ENCODE measurements at places on chromosomes 11 and 22.

DNA sequence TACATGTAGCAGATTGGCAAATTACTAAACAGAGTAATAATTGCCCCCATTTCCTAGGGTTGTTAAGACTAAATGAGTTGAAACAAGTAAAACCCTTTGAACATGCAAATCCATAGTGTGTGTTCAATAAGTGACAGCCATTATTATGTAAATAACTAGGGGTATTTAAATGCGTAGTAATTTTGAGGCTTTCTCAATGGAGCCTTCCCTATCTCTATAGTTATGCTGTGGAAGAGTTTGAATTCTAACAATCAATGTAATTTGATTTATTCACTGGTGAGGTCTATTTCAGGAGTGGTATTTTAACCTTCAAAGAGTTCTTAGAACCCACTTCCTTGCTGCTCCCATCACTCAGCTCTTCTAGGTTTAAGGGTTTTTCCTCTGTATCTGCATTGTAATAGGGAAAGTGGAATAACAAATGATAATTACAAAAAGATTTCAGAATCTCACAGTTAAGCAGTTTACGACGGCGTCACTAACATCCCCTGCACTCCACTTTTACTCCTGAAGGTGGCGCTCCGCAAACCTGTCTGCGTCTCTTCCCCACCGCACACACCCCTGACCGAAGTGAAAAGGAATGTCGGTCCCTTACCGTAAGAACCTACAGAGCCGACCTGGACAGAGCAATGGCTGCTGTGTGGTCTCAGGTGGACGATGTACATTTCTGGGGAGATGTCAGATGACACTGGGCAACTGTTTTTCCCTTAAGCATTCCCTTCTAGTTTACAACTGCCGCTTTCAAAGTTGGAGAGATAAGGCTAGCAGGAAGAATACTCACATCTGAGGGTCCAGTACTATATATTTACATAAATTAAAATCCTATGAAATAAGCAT is 80.8 kb downstream of the ZC3H12C start:
- peak; percentile 84 for DNase-seq

GRCh38 chr11:30388957-30389356 is 66.1 kb downstream of the ARL14EP start:
- DNase-seq, result no peak

- DNase-seq, result no peak
These were observed 163.4 kb downstream of the ADAMTS15 start for GRCh38 chr11:130611791-130612251.

GRCh38 chr22:20014526-20015186 is 2.0 kb downstream of the ARVCF start:
- DNase-seq, result no peak

DNA sequence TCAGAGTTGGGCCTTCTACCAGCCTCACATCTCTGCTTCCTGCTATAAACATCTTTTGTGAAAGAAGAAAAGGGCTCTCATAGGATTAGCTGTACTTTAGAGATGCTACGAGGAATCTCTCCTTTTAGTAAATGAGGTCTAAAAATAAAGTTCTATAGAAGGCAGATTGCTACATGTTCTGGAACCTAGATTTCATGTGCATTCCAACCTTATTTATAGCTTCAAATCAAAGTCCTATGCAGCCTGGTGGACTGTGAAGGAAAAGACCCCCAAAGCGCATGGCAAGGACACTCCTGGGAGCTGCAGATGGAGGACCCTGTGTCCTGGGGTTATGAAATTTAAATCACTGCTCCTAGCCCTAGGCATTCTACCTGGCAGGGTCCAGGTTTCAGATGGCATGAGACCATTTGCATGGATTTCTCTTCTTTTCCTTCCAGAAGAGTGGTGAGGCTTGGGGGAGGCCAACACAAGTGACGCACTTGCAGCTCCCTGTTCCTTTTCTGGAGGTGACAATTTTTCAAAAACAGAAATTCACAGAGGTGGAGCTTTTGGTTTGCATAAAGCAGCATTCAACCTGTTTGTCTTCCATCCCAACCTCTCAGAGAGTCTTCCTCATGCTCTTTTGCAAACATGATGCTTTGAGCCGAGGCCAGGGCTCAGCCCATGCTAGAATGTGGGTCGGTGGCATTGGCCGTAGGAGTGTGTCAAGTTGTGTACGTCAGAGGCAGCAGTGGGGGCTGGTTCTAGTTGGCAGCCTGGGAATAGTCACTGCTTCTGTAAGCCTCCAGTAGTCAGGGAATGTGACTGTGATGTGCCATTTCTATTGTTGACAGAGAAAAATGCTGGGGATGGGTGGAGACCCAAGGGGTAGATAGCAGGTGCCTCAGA is 6.3 kb downstream of the CRY2 start:
- DNase-seq, result no peak

- DNase-seq, result no peak
These were observed 13.3 kb downstream of the ARHGAP1 start for GRCh38 chr11:46686886-46687795.

DNA sequence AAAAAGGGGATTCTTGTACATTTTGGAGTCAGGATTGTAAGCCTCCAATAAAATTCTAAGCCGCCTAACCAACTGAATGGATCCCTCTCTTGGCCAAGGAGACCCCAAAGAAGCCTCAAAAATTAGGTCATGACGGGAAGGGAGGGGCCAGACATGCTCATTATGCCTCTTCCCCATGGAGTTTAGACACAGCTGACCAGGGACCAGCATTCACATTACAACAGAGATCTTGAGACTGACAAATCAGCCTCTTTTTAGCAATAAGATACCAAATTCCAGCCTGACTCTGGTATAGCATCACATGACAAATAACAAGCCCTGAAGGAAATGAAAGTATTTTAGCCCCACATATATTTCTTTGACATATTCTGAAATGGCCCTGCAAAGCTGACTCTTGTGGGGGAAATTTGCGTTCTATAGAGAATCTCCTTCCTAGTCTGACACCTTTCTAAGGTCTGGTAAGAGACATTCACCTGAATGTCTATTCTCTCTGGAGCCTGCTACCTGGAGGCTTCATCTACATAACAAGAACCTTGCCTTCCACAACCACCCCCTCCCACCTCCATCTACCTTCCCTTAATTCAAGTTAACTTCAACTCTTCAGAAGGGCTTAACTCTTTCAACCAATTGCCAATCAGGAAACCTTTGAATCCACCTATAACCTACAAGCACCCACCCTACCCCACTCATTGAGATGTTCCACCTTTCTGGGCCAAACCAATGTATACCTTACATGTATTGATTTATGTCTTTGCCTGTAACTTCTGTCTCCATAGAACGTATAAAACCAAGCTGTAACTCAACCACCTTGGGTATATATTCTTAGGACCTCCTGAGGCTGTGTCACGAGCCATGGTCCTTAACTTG is 10.3 kb downstream of the GAL start:
- DNase-seq, result no peak

DNA sequence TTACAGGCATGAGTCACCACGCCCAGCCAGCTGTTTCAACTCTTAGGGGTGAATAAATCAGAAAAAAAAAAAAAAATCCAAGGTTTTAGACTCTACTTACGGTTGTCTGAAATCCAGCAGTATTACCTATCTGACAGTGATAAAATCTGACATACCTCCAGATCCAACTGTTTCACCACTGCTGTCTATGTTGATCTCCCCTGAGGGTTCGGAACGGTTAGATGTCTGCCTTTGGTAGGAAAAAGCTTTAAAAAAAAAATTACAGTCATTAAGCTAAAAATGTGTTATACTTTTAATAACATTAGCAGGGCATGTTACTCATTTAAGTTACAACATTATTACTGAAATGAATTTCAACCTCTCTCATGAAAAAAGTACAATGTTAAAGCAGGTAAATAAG is 21.1 kb downstream of the NCAPD3 start:
- no peak for DNase-seq

DNA sequence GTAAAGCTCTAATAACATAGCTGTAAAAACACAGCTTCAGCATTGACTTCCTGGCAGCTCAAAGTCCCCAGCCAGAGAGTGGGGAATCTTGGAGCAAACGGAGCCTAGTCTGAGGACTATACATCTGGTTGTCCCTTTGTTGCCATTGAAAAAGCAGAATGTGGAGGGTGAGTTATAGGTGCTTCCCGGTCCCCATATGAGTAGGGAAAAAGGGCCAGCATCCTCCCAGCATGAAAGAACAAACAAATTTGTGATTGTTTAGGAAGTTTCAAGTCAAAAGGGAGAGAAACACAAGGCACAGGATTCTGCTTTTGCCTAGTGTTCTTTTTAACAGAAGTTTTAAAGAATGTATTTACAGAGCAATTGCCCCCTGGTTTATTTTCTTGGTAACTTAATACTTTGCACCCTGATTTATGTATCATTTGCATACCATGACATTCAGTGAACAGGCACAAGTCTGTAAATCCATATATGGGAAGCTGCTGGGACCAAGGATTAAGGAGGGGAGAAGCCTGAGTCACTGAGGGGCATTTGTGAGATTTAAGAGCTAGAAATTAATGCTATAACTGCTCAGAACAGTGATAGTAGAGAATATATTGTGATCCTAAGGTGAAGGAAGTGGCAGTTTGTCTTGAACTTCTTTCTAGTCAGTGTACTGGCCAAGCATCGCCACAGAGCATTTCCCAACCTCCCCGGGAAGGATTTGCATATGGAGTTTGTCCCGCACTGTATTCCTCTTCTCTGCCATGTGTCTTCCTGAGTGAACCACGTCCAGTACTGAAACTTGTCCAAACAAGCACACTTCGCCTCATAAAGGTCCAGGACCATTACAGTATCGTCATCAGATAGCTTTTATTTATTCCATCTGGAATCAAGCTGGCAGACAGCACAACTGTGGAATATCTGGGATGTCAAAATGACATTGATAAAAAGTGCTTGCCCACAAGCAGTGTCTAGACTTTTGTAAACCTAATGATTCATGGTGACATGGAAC is 103.0 kb downstream of the DBX1 start:
- DNase-seq, result peak; percentile 78

GRCh38 chr22:32255726-32256125 is 579 bp upstream of the SLC5A4 start:
- peak; percentile 73 for DNase-seq

GRCh38 chr11:115539844-115540243 is 35.6 kb upstream of the CADM1 start:
- DNase-seq, result no peak

GRCh38 chr11:124114942-124115781 is at the start of gene VWA5A:
Gene VWA5A, plus strand, starts transcription at chr11:124115450. Its CDS starts 2,062 bp downstream, at chr11:124117512.
- peak; percentile 94 for DNase-seq

GRCh38 chr11:76044750-76045320 is 161.5 kb downstream of the WNT11 start:
- no peak for DNase-seq

GRCh38 chr22:17086296-17086695 is 1.5 kb downstream of the IL17RA start:
- no peak for DNase-seq

- DNase-seq, result no peak
These were observed 418.6 kb downstream of the MN1 start for GRCh38 chr22:27382947-27383346.

DNA sequence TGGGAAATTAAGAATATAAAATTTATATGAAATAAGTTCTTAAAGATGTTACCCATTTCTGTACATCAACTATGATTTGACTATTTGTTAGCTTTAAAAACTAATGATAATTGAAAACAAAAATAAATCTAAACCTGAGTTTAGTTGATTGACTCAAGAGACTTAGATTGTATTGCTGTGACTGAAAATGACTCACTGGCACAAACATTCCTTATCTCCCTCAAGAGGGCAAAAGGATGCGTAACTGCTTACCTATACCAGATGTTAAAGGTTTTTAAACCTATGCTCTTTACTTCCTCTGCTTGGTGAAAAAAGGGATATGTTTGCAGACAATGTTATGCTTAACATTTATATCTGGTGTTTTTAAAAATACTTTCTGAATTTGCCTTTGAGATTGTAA is 30.3 kb downstream of the ATM start:
- peak; percentile 13 for DNase-seq

DNA sequence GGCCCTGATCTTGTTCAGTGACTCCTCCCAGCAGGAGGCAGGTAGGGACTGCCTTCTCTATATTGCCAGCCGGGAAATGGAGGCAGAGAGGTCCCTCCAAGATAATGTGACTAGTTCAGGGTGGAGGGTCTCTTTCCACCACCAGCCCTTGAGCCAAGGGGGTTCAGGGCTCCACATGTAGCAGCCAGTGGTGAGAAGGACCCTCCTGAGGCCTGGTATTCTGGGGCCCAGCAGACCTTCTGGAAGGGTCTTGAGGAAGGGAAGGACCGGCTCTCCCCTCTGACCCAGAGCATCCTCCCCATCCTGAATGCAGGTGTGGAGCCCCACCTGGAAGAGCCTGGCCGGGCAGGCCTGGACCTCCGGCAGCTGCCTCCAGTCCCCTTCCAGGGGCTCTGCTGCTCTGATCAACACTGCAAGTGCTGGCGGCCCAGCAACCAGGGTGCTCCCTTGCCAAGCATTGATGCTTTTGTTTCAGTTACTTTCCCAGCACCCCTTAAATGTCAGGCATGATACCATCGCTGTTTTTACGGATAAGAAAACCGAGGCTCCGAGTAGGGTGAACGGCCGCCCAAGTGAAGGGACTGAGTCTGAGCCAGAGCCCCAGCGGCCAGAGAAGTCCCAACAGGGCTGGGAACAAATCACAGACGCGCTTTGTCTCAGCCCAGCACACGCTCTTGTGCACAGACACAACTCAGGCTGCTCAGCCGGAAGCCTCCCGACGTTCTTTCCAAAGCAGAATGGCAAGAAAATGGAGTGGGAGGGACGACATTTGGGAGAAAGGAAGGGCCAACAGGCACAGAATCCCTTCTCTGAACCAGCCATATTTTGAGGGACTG is 38.8 kb downstream of the DKK3 start:
- no peak for DNase-seq

- DNase-seq, result no peak
These were observed 109.7 kb upstream of the NARS2 start for GRCh38 chr11:78684377-78684776.

- DNase-seq, result no peak
These were observed 5.9 kb upstream of the CNTF start for GRCh38 chr11:58616594-58616993.

DNA sequence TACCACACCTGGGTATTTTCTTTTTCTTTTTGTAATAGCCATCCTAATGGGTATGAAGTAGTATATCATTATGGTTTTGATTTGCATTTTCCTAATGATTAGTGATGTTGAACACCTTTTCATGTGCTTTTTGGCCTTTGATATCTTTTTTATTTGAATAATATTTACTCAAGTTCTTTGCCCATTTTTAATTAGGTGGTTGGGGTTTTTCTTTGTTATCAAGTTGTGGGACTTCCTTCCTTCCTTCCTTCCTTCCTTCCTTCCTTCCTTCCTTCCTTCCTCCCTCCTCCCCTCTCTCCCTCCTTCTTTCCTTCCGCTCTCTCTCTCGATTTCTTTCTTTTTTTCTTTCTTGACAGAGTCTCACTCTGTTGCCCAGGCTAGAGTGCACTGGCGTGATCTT is 75.0 kb upstream of the PDGFD start:
- no peak for DNase-seq

DNA sequence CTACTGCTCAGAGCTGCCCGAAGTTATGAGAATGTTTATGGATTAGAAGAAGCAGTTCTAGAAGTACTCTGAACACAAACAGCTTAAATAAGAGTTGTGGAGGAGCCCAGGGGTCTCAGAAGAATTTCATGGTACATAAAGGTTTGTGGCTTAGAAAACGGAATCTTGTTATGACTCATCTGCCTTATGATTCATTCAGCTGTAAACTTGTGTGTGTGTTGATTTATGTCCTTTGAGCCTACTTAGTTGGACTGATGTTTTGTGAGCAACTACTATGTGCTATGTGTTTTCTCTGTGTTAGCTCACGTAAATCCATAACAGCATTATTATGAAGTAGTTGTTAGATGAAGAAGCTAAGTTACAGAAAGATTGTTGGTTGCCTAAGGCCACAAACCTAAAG is 203.7 kb downstream of the PGR start:
- peak; percentile 26 for DNase-seq

All from small intestine (tissue), 16 donors.